ENCODE measurements at places on chromosomes 1 and 21.

DNA sequence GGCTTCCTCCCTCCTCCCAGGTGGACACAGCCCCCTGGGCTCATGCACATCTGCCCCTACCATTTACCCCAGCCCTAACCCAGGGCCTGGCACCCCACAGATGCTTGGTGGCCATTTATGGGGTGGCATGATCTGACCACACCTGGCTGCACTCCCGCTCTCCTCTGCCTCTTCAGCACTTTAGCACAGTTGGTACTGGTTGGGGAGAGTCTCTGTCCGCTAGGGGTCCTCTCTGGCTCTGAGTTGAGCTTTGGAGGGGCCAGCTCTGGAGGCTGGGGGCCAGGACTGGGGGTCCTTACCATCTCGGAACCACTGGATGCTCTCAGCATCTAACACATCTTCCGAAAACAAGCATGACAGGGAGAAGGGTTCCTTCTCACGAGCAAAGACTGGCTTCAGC is 17.4 kb downstream of the MYOM3 start:
- DNase-seq, result no peak

DNA sequence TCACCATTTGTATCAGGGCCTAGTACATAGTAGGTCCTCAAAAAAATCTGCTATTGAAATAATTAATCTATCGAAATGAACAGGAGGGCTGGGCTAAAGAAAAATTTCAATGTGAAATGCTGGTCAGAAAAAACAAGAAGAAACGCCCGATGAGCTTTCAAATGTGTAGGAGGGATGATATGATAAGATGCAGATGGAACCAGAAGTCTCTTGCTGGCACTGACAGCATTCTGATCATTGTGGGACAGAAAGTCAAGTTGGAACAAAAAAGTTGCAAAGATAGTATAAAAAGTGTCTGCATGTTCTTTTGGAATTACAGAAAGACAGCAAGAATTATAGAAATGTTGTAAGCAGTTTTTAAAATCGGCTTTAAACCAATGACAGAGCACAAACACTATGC is 11.1 kb downstream of the G0S2 start:
- no peak for DNase-seq

- DNase-seq, result no peak
These were observed 6.3 kb upstream of the TTLL10 start for GRCh38 chr1:1167398-1167821.

DNA sequence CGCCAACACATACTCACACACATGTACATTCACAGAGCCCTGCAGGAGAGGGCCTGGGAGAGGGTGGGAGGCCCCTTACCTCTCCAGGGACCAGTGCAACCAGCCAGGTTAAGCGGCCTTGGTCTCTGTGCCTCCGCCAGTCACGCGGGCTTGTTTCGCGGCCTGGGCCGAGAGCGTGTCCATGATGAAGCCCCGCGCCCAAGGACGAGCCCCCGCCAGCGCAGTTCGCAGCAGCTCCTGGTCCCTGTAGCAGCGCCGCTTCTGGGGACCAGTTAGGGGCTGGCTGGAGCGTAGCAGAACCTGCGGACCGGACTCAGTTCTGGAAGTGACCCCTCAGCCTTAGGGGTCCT is 7.3 kb upstream of the FAM167B start:
- no peak for DNase-seq

DNA sequence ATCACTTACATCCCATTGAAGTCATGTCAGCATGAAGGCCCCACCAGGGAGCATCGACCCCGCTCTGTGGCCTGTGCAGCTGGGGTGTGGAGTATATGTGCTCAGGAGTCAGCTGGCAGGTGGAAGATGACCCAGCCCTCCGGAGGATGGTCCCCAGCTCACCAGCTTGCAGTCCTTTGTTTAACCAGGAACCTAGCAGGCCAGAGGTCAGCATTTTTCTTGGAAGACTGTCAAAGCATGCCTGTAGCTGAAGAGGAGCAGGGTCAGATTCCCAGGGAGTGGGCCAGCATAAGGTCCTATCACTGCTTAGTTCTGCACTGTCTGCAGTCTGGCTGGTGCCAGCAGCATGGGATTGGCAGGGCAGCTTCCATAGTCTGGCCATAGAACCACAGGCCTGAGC is 12.7 kb downstream of the NFASC start:
- no peak for DNase-seq

Measured in stimulated activated CD8-positive, alpha-beta memory T cell treated with anti-CD3 and anti-CD28 coated beads, Interleukin-4, amount 100 ng/mL, for 48 hours (primary cell).